ENCODE measurements at places on chromosomes 7 and 10.

DNA sequence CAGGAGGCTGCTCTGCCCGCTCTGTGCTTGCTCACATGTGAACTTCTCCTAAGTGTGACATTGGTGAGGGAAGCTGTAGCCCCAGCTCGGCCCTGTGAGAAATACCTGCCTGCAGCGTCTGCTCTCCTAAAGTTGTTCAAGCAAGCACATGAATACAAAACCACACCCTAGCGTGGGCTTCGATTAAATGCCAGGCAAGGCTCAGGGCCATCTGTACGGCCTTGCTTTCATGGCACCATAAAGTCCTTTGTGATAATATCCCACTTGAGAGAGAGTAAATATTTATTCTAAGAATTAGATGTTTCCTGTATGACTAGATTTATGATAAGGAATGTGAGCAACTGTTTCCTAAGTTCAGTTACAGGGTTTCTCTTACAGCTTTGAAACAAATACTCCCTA is 262.8 kb upstream of the KLF14 start:
- no peak for DNase-seq

DNA sequence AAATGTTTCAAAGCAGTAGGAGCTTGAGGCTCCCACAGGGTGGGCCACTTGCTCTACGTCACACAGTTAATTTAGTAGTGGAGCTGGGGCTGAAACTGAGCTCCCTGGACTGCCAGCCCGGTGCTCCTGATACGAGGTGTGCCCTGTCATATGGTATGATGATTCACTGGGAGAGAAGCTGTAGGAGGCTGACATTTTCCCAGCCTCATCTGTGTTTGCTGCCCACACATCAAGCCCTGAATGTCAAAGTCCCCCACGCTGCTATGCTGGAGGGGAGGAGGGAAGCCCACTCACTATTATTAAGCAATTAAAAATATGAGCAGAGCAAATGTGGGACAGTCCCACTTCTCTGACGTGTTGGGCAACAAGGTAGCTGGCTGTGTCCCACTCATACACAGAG is 81.2 kb upstream of the SORCS3 start:
- DNase-seq = no peak

GRCh38 chr10:61589547-61590243 is 73.0 kb upstream of the CABCOCO1 start:
- DNase-seq = no peak

GRCh38 chr10:101052285-101052684 is 9.5 kb upstream of the KAZALD1 start:
- DNase-seq = no peak

DNA sequence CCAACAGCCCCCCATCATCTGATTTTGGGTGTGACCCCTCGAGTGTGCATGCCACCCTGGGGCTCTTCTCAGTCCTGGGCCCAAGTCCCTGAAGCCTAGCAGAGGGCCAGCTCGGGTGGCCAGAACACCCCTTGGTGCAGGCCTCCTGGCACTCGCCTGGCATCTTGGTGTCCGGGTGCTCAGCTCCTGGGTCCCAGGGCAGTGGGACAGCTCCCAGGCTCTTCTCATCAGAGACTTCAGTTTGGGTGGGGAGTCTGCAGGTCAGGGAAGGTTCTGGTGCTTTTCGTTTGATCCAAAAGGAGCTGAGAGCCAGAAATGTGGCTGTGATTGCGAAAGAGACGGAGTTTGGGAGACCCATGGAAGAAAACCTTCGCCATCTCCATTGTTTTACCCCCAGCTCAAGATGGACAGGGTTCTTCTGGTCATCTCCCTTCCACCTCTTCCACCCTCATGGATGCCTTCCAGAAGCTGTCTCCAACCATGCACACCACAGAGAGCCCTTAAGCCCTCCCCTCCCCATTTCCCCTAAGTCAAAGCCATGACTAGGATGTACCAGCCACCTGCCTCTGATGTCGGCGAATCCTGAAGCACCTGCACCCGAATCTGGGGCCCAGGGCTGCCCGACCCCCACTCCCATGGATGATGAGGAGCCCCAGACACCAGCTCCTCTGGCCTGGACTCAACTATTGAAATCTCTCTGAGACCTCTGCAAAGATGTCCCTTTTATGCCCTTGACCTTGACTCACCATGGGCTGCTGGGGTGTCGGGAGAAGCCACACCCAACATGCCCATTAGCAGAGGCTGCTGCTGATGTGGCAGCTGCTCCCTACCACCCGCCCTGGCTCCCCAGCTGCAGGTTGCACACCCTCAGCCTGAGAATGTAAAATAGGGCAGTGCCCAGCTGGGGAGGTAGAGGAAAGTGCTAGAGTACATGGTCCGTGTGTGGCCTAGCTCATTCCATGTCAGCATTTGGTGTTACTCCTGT is 55.3 kb downstream of the ADCYAP1R1 start:
- DNase-seq = no peak

DNA sequence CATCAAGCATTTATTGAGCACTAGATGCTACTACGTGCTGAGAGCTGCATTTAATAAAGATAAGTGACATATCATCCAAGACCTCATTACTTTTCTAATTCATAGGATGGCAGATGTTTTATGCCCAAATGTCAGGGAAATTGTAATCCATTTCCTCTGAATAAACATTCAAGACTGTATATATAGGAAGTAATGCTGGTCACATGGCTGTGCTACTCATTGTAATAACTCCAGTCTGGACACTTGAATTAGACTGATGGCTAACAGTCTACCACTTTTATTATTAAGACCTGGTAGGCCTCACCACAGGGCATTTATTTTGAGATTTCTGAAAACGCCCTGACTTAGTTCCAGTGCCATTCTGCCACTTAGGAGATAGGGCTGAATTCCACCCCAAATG is 36.6 kb downstream of the PIK3AP1 start:
- no peak for DNase-seq

- no peak for DNase-seq
These were observed 30.6 kb upstream of the CNPY1 start for GRCh38 chr7:155576900-155577508.

DNA sequence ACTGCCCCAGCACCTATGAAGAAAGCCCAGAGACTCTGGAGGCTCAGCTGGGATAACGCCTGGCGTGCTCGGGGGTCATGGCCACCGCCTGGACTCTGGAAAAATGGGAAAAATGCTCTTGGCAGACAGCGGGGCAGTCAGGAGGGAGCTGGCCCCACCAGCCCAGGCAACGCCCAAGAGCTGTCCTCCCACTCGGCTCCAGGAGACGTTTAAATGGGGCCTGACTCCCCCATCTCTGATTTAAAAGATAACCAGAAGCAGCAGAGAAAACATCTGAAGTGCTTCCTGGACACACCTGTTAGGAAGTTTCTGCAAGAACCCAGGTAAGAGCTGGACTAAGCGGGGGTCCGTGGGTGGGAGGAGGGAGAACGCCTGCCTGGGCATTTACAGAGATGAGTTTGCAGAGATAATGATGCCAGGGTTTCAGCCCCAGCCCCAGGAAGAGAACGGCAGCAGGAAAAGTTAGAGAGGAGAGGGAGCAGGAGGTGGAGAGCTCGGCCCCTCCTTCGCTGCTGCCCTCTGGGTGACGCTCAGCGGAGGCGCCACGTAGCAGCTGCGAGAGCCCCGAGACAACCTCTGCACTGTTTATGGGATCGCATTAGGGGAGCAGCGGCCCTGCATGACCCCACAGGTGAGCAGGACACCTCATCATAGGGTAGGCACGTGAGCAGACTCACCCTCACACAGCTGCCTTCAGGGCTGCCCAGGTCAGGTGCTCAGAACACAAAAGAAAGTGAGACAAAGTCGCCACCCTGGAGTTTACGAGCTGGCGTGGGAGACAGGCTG is 83.5 kb upstream of the INSIG1 start:
- DNase-seq = no peak

GRCh38 chr7:128112781-128113221 is 81.6 kb upstream of the LRRC4 start:
- DNase-seq = no peak

- DNase-seq = no peak
These were observed 409.0 kb downstream of the CDC14C start for GRCh38 chr7:49333180-49333881.

GRCh38 chr10:64515970-64516699 is 994.9 kb downstream of the REEP3 start:
- no peak for DNase-seq

DNA sequence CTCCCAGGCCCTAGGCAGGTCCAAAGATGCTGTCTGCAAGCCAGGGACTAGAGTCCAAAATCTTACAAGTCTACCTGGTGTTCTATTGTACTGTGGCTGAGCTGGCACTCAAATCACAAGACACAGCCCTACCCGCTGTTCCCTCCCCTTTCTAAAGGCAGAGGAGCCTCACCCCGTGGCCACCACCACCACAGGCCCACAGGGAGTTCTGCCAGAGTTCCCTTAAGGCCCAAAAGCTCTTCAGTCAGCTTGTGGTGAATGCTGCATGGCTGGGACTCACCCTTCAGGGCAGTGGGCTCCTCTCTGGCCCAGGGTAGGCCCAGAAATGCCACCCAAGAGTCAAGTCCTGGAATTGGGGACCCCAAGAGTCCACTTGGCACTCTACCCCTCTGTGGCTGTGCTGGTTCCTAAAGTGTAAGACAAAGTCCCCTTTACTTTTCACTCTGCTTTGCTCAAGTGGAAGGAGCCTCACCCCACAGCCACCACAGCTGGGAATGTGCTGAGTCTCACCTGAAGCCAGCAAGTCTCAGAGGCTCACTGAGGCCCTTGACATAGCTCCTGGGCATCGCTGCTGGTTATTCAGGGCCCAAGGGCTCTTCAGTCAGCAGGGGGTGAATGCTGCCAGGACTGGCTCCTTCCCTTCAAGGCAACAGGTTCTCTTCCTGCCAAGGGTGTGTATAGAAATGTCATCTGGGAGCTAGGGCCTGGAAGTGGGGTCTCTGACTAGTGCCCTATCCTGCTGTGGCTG is 48.8 kb upstream of the PSAP start:
- no peak for DNase-seq

DNA sequence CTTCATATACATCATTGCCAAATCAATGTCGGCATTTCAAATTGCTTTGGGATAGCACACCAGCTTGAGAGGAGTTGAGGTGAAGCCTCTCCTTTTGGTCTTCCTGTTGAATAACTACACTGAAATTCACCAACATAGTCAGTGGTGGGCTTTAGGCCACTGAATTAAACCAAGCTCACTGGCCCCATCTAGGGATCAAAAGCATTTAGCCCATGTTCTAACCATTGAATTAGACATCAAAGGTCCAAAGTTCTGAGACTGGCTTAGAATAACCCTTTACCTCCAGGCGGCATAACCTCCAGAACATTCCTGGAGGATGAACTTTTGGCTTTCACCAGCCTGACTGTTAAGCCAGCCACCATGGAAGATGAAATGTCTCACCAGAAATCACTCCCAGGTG is 54.6 kb downstream of the BPGM start:
- no peak for DNase-seq

GRCh38 chr10:110803239-110803749 is 68.4 kb upstream of the PDCD4 start:
- no peak for DNase-seq

DNA sequence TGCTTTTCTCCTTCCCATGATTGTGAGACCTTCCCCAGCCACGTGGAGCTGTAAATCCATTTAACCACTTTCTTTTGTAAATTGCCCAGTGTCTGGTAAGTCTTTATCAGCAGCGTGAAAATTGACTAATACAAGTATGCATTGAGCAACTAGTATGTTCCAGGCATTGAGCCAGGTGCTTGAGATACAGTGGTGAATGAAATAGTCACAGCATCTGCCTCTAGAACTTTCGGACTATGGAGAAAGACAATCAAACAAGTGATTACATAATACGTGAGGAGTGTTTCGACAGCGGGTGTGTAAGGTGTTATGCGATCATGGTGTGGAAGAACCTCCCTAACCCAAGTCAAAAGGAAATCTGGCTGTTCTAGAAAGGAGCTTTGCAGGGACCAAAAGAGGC is 21.6 kb upstream of the NUP205 start:
- DNase-seq = no peak

DNA sequence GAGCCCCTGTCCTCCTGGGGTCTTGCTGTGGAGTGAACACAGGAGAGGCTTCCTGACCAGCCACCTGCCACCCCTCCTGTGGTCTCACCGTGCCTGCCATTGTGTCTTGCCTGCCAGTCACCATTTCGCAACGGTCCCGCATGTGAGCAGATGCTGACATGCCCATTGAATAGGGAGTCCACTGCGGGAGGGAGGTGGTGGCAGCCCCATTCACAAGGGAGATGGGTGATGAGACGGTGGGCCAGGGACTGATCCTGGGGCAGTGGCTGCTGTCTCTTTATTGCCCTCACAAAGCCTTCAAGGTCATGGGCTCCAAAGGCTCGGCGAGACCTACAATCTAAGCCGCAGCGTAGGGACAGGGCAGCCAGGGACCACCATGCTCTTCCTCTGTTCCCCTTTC is 76.0 kb upstream of the NPTX2 start:
- DNase-seq = no peak

GRCh38 chr10:12685261-12686058 is 316.1 kb downstream of the CCDC3 start:
- no peak for DNase-seq

DNA sequence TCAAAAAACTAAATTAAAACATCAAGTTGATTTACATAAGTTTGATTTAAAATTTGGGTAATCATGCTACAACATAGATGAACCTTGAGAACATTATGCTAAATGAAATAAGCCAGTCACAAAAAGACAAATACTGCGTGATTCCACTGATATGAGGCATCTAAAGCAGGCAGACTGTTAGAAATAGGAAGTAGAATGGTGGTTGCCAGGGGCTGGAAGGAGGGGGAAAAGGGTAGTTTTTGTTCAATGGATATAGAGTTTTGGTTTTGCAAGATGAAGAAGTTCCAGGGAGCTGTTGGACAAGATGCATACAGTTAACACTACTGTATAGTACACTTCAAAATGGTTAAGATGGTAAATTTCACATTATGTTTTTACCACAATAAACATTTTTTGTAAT is 45.0 kb upstream of the IFRD1 start:
- no peak for DNase-seq

- no peak for DNase-seq
These were observed at the start of gene ZNF503 for GRCh38 chr10:75401569-75402485. TSS of gene ZNF503 (minus strand) at chr10:75401764. CDS start at chr10:75401419, 345 bp downstream.

DNA sequence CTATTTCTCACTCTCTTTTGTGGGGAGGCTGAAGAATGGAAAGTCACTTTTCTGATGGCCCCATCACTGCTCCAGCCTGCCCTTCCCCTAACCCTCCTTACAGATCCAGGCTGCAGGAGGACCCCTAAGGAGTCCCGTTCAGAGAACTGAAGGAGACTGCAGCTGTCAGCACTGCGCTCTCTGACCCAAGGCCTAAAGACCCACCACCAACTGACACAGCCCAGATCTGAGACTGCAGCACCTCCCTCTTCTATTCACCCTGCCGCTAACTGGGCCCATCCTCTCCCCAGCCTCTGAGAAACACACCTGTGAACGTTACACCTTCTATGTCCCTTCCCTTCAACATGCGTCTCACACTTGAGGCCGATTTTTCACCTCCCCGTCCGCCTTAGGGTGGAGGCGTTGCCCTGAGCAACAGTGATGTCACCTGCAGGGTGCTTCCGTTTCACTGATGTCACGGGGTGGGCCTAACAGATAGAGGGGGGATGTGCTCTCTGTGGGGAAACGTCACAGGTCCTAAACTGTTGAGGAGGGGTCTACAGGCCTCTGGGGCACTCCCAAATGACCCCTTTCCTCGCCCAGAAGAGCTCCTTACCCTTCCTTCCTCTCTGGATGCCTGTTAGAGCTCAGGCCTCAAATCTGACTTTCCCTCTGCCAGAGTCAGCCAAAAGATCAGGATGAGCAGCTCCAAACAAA is 5.1 kb downstream of the ITPRIP start:
- no peak for DNase-seq

GRCh38 chr10:5564537-5565204 is 39.9 kb downstream of the CALML3 start:
- no peak for DNase-seq

- no peak for DNase-seq
These were observed 65.9 kb downstream of the ZNF467 start for GRCh38 chr7:149707448-149707886.

- no peak for DNase-seq
These were observed 40.1 kb downstream of the PFKP start for GRCh38 chr10:3107426-3107961.
